ENCODE measurements at places on chromosomes 13 and 19.
A peak's percentile ranks its signal among the peaks of the same experiment; 100 is the strongest.

DNA sequence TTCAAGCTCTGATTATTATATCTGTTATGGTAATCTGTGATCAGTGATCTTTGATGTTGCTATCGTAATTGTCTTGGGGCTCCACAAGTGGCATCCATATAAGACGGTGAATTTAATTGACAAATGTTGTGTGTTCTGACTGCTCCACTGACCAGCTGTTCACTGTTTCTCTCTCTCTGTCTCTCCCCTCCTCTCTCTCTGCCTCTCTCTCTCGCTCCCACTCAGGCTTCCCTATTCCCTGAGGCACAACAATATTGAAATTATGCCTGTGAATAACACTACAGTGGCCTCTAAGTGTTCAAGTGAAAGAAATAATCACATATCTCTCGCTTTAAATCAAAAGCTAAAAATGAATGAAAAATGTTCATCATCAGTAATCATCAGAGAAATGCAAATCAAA lies 4.4 kb upstream of the SACS start:
- DNase-seq = no peak

GRCh38 chr13:39787086-39787487 lies 131.6 kb downstream of the COG6 start:
- no peak for DNase-seq

DNA sequence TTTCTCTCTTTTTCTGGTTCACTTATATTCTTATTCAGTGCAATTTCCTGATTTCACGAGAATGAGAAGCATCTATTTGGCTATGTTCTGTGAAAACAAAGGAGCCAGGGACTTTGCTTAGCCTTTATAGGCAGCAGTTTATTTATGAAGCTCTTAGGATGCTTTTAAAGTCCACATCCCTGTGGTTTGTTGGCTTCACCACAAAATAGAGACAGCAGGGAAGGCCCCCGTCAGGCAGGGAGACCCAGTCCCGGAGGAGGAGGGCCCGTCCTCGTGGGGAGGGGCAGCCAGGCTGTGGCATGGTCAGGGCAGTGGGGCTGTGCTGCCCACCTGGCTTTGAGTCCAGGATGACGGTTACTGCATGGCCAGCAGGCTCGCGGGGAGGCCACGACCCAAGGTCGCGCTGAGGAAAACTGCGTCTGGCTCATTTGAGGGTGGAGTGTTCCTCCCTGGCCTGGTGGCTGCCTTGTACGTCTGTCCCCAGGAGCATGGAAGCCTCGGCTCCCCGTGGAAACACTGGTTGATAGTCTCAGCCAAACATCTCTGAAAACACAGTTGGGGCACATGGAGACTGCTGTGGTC lies 92.7 kb downstream of the ATP11A start:
- DNase-seq = no peak

DNA sequence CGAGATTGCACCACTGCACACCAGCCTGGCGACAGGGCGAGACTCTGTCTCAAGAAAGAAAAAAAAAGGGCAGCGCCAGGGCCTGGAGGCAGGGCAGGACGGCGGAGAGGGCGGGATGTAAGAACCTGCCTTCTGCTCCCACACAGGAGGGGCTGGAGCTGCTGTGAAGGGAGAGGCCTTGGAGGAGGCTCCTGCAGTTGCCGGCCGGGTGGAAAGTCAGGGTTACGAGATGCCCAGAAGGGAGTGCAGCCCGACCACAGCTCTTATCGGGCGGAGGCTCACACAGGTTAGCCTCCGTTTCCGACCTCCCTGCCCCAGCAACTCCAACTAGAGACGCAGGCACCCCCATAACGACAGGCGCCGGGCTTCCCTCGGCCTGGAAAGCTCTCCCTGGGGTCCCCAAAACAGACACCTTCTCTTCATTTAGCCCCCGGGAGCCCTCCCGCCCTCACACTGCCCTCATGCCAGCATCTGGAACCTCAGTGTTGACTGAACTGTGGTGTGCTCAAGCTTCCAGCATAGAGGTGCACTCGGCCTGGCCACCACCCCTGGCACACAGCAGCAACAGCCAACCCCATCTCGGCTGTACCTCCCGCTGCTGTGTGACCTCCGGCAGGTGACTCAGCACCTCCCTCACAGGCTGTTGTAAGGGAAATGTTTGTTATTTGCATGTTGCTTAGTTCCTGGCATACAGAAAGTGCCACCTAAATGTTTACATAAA lies 1.4 kb downstream of the PLPP2 start:
- no peak for DNase-seq

GRCh38 chr13:27128825-27129627 lies 42.6 kb downstream of the USP12 start:
- no peak for DNase-seq

GRCh38 chr13:21879263-21879914 lies 208.5 kb downstream of the FGF9 start:
- DNase-seq = no peak

DNA sequence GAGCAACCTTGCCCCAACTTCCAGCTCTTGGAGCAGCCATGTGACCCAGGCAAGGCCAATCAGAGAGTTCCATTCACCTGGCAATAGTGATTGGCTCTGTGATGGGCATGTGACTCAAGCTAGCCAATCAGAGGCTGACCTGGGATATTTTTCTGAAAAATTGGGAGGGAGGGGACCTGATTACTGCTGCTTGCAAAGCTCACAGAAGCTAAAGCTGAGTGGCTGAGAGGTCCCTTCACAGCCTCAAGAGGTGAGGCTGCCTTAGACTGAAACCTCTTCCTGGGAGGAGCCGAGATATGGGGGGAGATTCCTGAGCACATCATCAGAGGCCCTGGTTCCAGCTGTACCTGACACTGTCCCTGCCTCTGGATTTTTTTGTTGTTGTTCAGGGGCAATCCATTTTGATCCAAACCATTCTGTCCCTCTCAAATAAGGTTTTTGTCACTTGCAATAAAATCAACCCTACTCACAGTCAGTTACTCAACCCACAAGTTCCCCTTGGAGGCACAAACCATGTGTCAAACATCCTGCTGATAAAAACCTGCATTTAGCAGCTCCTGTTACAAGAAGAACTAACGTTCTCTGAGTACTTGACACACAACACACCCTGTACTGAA lies 4.8 kb downstream of the CIB3 start:
- DNase-seq = no peak

GRCh38 chr13:99055735-99056134 lies 77.9 kb upstream of the DOCK9 start:
- DNase-seq = no peak

- no peak for DNase-seq
These were observed 18.7 kb upstream of the EID2 start for GRCh38 chr19:39558624-39559117.

DNA sequence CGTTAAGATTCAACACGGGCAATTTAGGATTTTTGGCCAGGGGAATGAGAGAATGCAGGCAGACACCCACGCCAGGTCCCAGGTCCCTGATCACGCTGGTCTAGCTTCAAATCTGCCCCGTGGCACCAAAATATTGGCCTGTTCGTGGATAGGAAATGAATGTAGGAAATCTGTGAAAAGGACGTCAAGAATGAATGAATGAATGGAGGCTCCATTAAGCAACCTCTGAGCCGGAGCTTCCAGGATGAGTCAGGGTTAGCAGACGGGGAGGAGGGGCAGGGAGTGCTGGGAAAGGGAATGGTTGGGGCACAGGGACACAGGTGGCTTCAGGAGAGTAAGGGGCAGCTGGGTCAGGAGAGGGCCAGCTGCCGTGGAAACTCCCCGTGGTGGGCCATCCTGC lies 4.2 kb downstream of the SULT2B1 start:
- DNase-seq = no peak

DNA sequence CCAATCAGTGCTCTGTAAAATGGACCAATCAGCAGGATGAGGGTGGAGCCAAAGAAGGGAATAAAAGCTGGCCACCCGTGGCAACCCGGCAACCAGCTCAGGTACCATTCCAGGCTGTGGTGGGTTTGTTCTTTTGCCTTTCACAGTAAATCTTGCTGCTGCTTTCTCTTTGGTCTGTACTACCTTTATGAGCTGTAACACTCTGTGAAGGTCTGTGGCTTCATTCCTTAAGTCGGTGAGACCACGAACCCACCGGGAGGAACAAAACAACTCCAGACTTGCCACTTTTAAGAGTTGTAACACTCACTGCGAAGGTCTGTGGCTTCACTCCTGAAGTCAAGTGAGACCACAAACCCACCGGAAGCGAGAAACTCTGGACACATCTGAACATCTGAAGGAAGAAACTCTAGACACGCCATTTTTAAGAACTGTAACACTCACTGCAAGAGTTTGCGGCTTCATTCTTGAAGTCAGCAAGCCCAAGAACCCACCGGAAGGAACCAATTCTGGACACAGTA lies 16.5 kb upstream of the SPACA6 start:
- DNase-seq = no peak

- no peak for DNase-seq
These were observed 205.1 kb upstream of the TSHZ3 start for GRCh38 chr19:31554360-31554759.

DNA sequence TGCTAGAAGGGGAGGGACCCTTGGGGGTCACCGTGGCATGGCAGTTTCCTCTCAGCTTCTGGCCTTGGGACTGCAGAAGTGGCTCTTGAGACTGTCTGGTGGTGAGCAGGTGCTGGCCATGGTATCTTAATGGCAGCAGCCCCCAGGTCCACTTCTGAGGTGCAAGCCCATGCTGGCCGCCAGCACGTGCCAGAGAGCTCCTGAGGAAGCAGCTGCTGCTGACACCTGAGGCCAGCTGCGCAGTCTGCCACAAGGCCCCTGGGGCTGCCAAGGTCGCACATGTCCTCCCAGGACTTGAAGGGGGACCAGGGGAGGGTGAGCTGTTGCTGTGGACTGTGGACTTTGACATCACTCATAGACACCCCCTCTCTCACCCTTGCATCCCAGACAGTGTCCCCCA lies 48.0 kb downstream of the NFIX start:
- no peak for DNase-seq

- peak; percentile 65 for DNase-seq
These were observed 1.6 kb downstream of the MYH14 start for GRCh38 chr19:50204811-50205675.

DNA sequence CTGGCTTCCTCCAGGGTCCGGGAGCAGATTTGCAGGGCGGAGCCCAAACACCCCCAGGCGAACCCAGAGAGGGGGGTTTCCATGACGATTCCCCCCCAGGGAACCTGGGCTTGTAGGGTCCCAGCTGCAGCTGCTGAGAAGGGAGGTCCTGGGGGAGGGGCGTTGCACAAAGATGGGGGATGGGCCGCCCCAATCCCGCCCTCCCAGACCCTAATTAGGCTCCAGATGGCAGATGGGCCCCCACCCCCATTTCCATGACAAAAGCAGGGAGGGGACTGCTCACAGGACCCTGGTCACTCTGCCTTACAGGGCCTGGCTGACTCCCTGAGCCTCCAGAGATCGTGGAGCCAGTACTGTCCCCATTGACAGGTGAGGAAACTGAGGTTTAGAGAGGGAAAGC lies 15.2 kb downstream of the ELAVL3 start:
- DNase-seq = no peak

DNA sequence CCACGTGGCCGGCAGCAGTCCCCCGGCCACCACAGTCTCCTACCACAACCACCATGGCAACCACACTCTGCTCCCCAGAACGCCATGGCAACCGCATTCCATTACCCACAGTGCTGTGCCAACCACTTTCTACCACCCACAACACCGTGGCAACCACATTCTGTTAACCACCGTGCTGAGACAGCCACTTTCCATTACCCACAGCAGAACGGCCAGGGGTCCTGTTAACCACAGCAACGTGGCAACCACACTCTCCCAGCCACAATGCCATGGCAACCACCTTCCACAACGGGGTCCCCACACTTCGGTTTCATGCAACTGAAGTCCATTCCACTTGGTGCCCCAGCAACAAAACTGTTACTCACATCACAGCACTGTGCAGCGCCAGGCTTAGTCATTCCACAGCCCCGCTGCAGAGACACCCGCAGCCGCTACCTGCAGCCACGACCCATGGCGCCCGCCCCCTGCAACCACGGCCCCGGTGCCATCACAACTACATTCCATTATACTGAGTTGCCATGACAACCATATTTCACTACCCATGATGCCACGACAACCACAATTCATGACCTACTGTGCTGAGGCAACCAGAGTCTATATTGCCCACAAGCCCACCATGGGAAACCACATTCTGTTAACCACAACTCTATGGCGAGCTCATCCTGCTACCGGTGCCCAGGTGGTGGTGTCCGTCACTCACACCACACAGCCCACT lies 10.0 kb downstream of the DPF1 start:
- no peak for DNase-seq

GRCh38 chr13:98490866-98491265 lies 86.0 kb downstream of the STK24 start:
- no peak for DNase-seq

DNA sequence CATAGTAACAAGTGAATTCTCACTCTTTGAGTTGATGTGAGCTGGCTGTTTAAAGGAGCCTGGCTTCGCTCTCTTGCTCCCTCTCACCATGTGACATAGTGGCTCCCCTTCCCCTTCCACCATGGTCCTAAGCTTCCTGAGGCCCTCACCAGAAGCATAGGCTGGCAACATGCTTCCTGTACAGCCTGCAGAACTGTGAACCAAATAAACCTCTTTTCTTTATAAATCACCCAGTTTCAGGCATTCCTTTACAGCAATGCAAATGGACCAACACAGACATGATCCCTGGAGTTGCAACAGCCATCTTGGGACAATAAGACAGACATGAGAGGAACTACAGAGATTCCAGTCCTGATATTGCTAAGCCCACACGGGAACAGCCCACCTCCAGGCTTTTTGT lies 12.6 kb downstream of the TEAD2 start:
- DNase-seq = no peak

DNA sequence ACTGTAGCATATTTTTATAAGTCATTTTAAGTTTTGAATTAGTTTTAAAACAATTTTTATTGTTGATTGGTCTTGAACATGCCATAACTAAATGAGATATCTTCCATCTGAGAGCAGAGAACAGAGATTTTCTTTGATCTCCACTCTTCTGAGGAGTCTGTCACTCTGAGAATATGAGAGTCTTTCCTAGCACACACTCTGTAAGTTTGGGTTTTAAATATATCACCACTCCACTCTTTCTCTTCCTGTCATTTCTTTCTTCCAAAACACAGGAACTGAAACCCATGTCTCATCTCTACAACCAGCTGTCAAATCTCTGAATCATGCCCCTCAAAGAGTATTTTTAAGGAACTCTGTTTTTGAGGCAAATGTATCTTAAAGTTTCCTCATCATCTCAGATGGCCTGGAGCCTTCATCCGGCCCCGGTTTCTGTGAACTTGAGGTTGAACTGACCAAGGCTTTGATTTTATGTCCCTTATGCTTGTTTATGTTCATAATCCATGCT lies 698.2 kb upstream of the SGCG start:
- DNase-seq = no peak

DNA sequence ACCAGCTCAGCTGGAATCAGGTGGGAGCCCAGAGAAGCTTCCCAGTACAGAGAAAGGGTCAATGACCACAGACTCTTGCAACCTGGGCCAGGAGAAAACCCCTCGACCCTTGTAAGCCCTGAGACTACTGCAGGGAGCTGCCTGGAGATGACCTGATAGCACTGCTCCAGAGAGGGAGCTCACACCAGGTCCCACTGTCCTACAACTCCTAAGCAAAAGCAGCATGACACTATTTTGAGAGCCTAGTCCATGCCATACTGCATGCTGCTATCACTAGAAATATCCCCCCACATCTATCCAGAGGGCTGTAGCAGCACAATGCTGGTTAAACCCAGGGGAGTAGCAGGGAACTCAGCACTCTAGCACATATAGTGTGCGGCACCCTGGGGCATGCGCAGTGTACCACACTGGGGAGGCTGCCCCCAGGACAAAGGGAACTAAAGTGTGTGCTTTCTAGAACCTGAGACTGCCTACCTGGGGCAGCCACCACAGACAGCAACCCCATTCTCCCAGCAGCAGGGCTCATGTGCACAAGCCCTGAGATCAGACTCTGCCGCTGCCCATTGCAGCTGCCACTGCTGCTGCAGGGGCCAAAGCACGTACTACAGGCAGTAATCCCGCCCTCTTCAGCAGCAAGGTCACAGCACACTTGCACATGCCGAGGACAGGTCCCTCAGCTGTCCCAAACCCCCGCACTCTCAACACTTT lies 27.1 kb upstream of the N4BP2L1 start:
- no peak for DNase-seq

All from left ventricle myocardium inferior (tissue), 1 donor.